Ascending aorta (tissue), 2 donors: ENCODE measurements at places on chromosomes 11 and 22.

GRCh38 chr11:107957109-107957588 lies 28.9 kb downstream of the RAB39A start:
- H3K4me3 ChIP-seq = no peak overlapping the region
- no peaks in the 10 kb centered on the region for H3K36me3 ChIP-seq
- no peaks in the 10 kb centered on the region for H3K4me1 ChIP-seq
- no peaks in the 10 kb centered on the region for H3K27me3 ChIP-seq

DNA sequence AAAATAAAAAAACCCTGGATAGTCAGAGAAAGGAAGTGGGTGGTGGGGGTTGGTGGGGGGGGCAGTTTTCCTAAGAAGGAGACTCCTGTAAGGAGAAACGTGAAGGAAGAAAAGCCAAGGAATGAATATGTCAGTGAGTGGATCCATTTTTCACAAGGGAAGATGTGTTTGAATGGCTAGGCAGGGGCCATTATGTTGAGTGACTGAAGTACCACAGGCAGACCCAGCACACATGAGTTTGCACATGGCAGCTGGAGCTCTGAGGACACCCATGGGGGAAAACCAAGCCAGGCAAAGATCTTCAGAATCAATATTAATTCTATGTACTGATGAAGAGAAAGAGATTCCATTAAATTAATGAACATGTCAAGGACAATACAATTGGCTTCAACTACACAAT lies 67.6 kb downstream of the CD44 start:
- no peak overlapping the region for H3K4me3 ChIP-seq
- H3K4me1 ChIP-seq = peaks cover 4% of the 10 kb centered on the region
- H3K36me3 ChIP-seq = peaks cover 62% of the 10 kb centered on the region

- no peaks in the 10 kb centered on the region for H3K27me3 ChIP-seq
- H3K4me1 ChIP-seq = no peaks in the 10 kb centered on the region
- peak overlapping the region; percentile 94 for H3K4me3 ChIP-seq
- no peak for DNase-seq
- peak overlapping the region; percentile 39 for H3K27ac ChIP-seq
- no peaks in the 10 kb centered on the region for H3K36me3 ChIP-seq
These were observed 394 bp downstream of the KIAA1671 start for GRCh38 chr22:24952837-24953383.

DNA sequence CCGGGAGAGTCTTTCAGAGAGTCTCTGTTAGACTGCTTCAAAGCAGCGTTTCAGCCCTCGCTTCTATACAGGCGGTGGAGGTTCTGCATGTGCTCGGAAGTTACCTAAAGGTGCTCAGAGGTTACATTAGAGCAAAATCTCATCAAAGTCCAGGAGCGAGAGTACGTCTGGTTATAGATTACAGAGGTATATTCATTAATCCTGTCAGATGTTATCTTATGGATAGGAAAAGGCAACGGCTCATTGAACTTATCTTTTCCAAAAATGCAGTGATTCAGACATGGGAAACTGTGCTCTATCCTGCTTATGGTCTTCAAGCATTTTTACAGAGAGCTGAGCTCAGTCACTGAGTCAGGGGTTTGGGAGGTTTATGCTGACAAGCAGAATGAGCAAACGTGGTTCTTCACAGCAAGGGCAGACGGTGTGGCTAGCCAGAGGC lies 9.1 kb upstream of the ZBED5 start:
- H3K4me3 ChIP-seq = no peak overlapping the region
- H3K36me3 ChIP-seq = no peaks in the 10 kb centered on the region
- no peak for DNase-seq
- peak overlapping the region; percentile 97 for H3K27ac ChIP-seq
- H3K4me1 ChIP-seq = peaks cover 14% of the 10 kb centered on the region

DNA sequence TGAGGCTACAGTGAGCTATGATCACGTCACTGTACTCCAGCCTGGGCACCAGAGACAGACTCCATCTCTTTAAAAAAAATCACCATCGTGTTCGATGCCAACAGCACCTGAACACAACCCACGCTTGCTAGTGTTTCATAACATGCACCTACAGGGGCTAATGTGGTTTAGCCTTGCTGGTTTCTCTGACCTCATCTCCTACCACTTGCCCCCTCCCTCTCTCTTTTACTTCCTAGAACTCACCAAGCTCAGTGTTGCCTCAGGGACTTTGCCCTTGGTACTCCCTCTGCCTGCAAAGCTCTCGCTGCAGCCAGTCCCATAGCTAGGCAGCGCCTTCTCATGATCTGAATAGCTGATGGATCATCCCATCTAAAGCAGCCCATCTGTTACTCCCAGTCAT lies 99.8 kb downstream of the FBXO7 start:
- no peaks in the 10 kb centered on the region for H3K4me1 ChIP-seq
- no peak for DNase-seq
- no peaks in the 10 kb centered on the region for H3K36me3 ChIP-seq
- no peak overlapping the region for H3K4me3 ChIP-seq

DNA sequence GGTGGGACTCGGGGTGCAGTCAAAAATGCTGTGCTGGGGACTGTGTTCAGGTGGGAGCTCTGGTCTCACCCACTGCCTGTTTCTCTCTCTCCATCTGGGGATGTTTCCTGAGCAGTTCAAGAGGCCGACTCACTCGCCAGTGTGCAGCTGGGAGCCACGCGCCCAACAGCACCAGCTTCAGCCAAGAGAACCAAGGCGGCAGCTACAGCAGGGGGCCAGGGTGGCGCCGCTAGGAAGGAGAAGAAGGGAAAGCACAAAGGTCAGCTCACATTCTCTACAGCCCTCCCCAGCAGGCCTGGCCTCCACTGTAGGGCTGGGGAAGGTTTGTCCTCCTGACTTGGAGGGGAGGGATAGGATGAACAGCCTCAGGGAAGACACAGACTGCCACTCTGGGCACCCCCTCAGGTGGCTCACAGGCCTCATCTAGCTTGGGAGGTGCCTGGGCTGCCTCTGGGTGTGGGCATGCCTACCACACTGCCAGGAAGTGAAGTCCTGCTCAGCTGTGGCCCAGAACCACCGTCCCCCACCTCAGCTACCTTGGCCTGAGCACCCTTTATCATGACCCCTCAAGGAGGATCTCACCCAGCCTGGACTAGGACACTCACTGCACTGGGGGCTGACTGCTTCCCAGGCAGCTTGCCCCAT lies 13.0 kb downstream of the TUB start:
- no peaks in the 10 kb centered on the region for H3K4me1 ChIP-seq
- no peak for DNase-seq
- peaks cover 43% of the 10 kb centered on the region for H3K36me3 ChIP-seq
- H3K27me3 ChIP-seq = no peaks in the 10 kb centered on the region
- H3K4me3 ChIP-seq = no peak overlapping the region

DNA sequence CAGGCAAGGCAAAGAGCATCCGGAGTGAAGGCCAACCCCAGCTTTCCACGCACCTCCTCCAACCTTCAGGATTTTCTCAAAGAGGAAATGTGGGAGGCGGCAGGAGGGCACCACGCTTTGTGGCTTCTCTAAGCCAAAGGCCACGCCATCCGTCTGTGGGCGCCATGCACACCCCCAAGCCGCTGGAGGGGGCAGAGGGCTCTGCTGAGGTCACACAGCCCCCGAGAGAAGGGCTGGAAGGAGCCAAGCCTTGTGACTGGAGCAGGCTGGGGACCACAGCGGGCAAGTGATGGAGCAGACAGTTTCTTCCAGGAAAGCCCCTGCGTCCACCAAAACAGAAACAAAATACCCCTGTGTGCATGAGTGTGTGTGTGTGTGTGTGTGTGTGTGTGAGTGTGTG lies 527.4 kb downstream of the BRD1 start:
- H3K4me3 ChIP-seq = no peak overlapping the region
- H3K27ac ChIP-seq = no peak overlapping the region
- H3K36me3 ChIP-seq = no peaks in the 10 kb centered on the region
- DNase-seq = peak; percentile 27

- peaks cover 6% of the 10 kb centered on the region for H3K4me1 ChIP-seq
- H3K36me3 ChIP-seq = no peaks in the 10 kb centered on the region
- no peaks in the 10 kb centered on the region for H3K27me3 ChIP-seq
- no peak for DNase-seq
- H3K27ac ChIP-seq = peak overlapping the region; percentile 63
These were observed 14.1 kb downstream of the BTBD10 start for GRCh38 chr11:13448876-13449275.

- no peaks in the 10 kb centered on the region for H3K27me3 ChIP-seq
- no peaks in the 10 kb centered on the region for H3K36me3 ChIP-seq
- H3K4me1 ChIP-seq = no peaks in the 10 kb centered on the region
- H3K27ac ChIP-seq = no peak overlapping the region
These were observed 251.3 kb upstream of the CCDC179 start for GRCh38 chr11:23111527-23111926.

GRCh38 chr22:19292458-19293230 lies 1.1 kb upstream of the CLTCL1 start:
- DNase-seq = peak; percentile 62
- H3K4me1 ChIP-seq = peaks cover 5% of the 10 kb centered on the region
- H3K4me3 ChIP-seq = peak overlapping the region; percentile 94
- no peak overlapping the region for H3K27ac ChIP-seq
- H3K27me3 ChIP-seq = no peaks in the 10 kb centered on the region

- no peak overlapping the region for H3K27ac ChIP-seq
- H3K4me3 ChIP-seq = no peak overlapping the region
- H3K27me3 ChIP-seq = no peaks in the 10 kb centered on the region
- no peak for DNase-seq
- H3K36me3 ChIP-seq = no peaks in the 10 kb centered on the region
These were observed 33.5 kb upstream of the RAB30 start for GRCh38 chr11:83105168-83105567.

DNA sequence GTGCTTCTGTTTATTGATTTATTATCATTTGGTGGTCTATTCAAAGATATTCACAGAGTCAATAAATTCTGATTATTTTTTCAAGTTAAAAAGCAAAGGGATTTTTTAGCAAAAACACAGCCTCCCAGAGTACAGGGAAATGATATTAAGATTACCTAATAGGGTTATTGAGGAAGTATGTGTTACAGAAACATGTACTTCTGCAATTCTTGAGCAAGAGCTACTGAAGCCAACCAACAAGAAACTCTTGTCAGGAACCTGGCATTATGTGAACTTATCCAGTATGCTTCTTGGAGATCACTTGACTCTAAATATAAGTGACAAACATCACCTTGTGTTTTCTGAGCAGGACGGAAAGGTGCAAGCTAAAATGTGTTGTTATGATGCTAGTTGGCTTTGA lies 42.0 kb upstream of the CARD18 start:
- H3K36me3 ChIP-seq = no peaks in the 10 kb centered on the region
- no peaks in the 10 kb centered on the region for H3K27me3 ChIP-seq
- no peaks in the 10 kb centered on the region for H3K4me1 ChIP-seq
- no peak for DNase-seq
- no peak overlapping the region for H3K4me3 ChIP-seq

GRCh38 chr11:92453055-92453454 lies 228.4 kb downstream of the FAT3 start:
- H3K4me1 ChIP-seq = no peaks in the 10 kb centered on the region
- H3K4me3 ChIP-seq = no peak overlapping the region
- H3K27ac ChIP-seq = no peak overlapping the region
- no peaks in the 10 kb centered on the region for H3K36me3 ChIP-seq

GRCh38 chr11:20368438-20368837 lies 4.9 kb downstream of the HTATIP2 start:
- H3K36me3 ChIP-seq = no peaks in the 10 kb centered on the region
- DNase-seq = no peak
- H3K27me3 ChIP-seq = no peaks in the 10 kb centered on the region
- H3K4me3 ChIP-seq = no peak overlapping the region
- H3K27ac ChIP-seq = peak overlapping the region; percentile 73

GRCh38 chr11:35800970-35801953 lies 138.7 kb downstream of the TRIM44 start:
- no peaks in the 10 kb centered on the region for H3K27me3 ChIP-seq
- DNase-seq = no peak
- H3K4me1 ChIP-seq = no peaks in the 10 kb centered on the region
- peaks cover 2% of the 10 kb centered on the region for H3K36me3 ChIP-seq
- no peak overlapping the region for H3K4me3 ChIP-seq

DNA sequence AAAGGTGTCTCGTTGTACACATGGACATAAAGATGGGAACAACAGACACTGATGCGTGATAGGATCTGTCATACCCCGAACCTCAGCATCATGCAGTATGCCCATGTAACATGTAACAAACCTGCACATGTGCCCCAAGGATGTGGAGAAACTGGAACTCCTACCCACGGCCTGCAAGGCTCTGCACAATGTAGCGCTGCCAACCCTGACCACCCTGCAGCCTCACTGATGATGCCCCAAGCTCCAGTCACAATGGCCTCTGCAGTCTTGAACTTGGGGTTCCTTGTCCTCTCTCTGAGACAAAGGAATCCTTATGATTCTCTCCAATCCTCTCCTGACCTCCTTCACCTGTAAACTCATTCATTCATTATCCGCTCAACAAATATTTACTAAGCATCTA lies 14.2 kb downstream of the LMO1 start:
- H3K36me3 ChIP-seq = no peaks in the 10 kb centered on the region
- H3K4me1 ChIP-seq = no peaks in the 10 kb centered on the region
- H3K27ac ChIP-seq = no peak overlapping the region

- no peaks in the 10 kb centered on the region for H3K27me3 ChIP-seq
- H3K36me3 ChIP-seq = no peaks in the 10 kb centered on the region
- H3K4me1 ChIP-seq = no peaks in the 10 kb centered on the region
- no peak overlapping the region for H3K4me3 ChIP-seq
These were observed 124.3 kb downstream of the TRIM29 start for GRCh38 chr11:120013325-120014250.

DNA sequence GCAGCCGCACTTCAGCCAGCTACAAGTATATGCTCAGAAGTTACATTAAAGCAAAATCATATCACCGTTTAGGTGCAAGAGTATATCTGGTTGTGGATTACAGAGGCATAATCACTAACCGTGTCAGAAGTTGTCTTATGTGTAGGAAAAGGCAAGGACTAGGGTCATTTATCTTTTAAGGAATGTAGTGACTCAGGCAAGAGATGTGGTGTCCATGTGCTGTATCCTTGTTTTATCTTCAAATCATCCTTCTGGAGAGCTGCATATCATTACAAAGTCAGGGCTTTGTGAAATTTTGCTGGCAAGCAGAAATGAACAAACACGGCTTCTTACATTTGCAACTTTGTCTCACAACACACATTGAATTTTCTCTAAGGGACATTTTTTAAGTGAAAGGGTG lies 12.7 kb upstream of the CHORDC1 start:
- H3K4me1 ChIP-seq = no peaks in the 10 kb centered on the region
- DNase-seq = no peak
- no peak overlapping the region for H3K27ac ChIP-seq
- H3K36me3 ChIP-seq = no peaks in the 10 kb centered on the region
- no peak overlapping the region for H3K4me3 ChIP-seq

- no peak overlapping the region for H3K4me3 ChIP-seq
- DNase-seq = peak; percentile 98
- peaks cover 52% of the 10 kb centered on the region for H3K4me1 ChIP-seq
- no peaks in the 10 kb centered on the region for H3K36me3 ChIP-seq
These were observed 50.5 kb upstream of the SHISAL1 start for GRCh38 chr22:44363013-44363979.

- H3K4me1 ChIP-seq = no peaks in the 10 kb centered on the region
- H3K36me3 ChIP-seq = no peaks in the 10 kb centered on the region
- DNase-seq = no peak
- H3K4me3 ChIP-seq = no peak overlapping the region
- no peaks in the 10 kb centered on the region for H3K27me3 ChIP-seq
- no peak overlapping the region for H3K27ac ChIP-seq
These were observed 104.8 kb downstream of the ZNF280B start for GRCh38 chr22:22403771-22404170.
